ENCODE measurements at places on chromosomes 7 and 10. TPM values are rescaled to one million over a fixed set of nuclear protein-coding genes. Genes with fewer than 3 reads are reported as not detected.
A peak's percentile ranks its signal among the peaks of the same experiment; 100 is the strongest.

The IFIT1 gene
- 3.1 TPM for total RNA-seq

The SORBS1 gene
- 35.9 TPM for total RNA-seq

DNA sequence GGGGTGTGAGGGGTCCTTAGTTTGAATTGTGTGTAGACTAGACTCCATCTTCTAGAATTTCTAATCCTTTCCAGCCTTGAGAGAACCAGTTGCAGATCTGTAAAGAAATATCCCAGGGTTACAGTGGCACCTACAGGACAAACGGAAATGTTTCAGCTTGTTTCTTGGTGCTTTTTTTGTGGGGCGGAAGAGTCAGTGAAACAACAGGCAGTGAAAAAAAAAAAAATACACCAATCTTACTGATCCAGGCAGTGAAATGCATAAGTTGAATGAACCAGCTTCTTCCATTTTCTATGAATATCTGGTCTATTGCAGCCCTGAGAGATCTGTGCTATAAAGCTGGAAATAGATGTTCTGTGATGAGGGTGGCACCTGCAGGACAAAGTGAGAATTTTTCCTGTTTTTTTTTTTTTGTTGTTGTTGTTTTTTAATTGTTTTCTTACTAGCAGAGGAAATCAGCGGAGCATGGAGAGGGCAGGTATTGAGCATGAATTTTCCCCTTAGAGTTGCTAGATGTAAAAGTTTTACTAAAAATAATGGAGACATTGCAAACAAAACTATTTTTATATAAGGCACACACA lies 81.9 kb upstream of the DYNC1I1 start:
- H3K4me1 ChIP-seq = peaks cover 3% of the 10 kb centered on the region
- peak; percentile 65 for DNase-seq
- H3K27ac ChIP-seq = no peak overlapping the region
- peak overlapping the region; percentile 27 for H3K4me3 ChIP-seq

DNA sequence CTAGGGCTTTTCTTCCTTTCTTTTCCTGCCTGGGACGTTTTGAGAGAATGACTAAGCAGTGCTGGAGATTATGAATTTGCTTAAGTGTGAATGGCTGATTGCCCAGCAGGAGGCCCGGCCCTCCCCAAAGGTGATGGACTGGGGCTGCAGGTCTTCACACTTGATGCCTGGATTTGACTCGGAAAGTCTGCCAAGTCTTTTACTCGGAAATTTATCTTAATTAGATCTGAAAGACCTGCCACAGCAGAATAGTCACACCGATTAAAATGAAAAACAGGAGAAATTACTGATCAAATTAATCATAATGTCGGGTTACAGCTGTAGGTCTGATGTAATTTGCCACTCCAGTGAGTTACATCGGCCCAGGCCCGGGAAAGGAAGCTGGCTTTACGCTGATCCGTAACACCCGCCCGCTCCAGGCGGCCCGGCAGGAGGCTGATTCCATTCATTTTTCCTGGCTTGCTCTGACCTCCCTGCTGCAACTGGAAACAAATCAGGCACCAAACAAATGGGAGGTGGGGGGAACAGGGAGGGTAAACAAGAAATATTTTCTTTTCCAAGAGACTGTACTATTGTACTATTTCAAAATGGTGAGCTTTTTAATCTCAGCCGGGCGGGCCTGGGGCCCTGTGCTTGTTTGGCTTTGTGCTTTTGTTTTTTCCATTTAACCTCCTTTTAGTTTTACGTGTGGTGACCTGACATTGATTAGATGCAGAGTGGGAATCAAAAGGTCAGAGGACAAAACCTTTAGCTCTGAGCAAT lies 212.4 kb upstream of the YAE1 start:
- peaks cover 45% of the 10 kb centered on the region for H3K4me1 ChIP-seq
- H3K27ac ChIP-seq = peak overlapping the region; percentile 79
- H3K27me3 ChIP-seq = no peaks in the 10 kb centered on the region
- peak; percentile 77 for DNase-seq
- peak overlapping the region; percentile 18 for H3K4me3 ChIP-seq

The GIMAP8 gene
- not detected for total RNA-seq

The C1QL3 gene
- 0.85 TPM for total RNA-seq

The LHFPL3 gene
- 0.43 TPM for total RNA-seq

The CPA2 gene
- not detected for total RNA-seq

DNA sequence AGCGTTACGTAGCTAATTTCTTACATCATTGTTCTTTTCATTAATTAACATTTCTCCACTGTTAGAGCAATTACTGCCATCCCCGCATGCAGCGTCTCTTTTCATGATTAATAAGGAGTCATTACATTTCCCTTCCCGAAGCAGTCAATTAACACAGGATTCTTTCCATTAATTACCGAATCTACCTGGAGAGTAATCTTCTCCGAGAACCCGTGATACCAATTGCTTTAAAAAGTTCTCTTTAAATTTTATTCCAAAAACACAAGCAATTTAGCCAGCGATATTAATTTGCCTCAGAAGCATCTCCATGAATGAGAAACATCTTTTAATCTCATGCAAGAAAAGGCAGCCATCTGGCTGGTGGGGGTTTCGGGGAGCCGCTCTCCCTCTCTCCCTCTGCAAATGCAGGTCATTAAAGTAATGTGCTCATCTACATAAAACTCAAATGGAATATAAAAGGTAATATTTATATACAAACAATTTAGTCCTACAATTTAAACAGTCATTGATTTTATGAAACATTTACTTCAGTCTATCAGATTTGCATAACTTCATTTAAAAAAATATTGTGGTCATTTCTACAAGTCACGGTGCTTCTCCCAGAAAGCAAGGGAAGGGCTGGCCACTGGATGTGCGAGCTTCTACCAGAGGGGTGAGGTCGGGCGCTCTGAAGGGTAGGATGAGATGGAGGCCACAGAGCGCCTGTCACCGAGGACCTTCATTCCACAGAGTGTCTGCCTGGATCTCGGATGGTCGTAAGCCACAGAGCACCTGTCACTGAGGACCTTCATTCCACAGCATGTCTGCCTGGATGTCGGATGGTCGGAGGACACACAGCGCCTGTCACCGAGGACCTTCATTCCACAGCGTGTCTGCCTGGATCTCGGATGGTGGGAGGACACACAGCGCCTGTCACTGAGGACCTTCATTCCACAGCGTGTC lies 145.0 kb downstream of the WDR37 start:
- no peak for DNase-seq
- H3K27ac ChIP-seq = no peak overlapping the region
- peaks cover 4% of the 10 kb centered on the region for H3K4me1 ChIP-seq
- no peak overlapping the region for H3K4me3 ChIP-seq
- H3K36me3 ChIP-seq = no peaks in the 10 kb centered on the region
- no peaks in the 10 kb centered on the region for H3K27me3 ChIP-seq

The BMPER gene
- total RNA-seq = 1.4 TPM

DNA sequence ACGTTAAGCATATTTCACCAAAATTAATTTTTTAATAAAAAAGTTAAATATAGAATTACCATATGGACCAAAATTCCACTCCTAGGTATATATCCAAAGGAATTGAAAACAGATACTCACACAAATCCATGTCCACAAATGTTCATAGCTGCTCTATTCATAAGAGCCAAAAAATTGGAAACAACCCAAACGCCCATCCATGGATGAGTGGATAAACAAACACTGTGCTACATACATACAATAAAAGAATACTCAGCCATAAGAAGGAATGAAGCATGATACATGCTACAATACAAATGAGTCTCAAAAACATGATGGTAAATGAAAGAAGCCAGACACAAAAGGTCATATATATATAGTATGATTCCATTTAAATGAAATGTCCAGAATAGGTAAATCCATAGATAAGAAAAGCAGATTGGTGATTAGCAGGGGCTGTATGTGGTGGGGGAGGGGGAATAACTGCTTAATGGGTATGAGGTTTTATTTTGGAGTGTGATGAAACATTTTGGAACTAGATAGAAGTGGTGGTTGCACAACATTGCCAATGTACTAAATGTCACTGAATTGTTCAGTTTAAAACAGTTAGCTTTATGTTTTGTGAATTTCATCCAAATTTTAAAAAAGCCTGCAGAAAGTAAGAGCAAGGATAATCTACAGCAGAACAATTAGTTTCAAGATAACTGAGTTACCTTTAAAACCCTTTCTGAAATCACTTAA lies 101.2 kb upstream of the EFCAB10 start:
- H3K4me1 ChIP-seq = peaks cover 46% of the 10 kb centered on the region
- DNase-seq = no peak
- no peaks in the 10 kb centered on the region for H3K27me3 ChIP-seq
- no peaks in the 10 kb centered on the region for H3K36me3 ChIP-seq
- H3K27ac ChIP-seq = peak overlapping the region; percentile 40

GRCh38 chr10:28432210-28432676 lies 100.7 kb upstream of the WAC start:
- H3K4me3 ChIP-seq = no peak overlapping the region
- no peaks in the 10 kb centered on the region for H3K27me3 ChIP-seq
- H3K36me3 ChIP-seq = no peaks in the 10 kb centered on the region
- H3K27ac ChIP-seq = no peak overlapping the region

- H3K4me3 ChIP-seq = peak within 1 kb of the TSS; percentile 79
- peak; percentile 77 for DNase-seq
Observed at GRCh38 chr7:124032369-124033094, at the start of gene TMEM229A. TMEM229A (minus strand) TSS chr7:124033067; CDS start chr7:124033003, 64 bp downstream.

The NUTM2A gene
- total RNA-seq = 0.27 TPM

- H3K27ac ChIP-seq = no peak overlapping the region
- no peaks in the 10 kb centered on the region for H3K4me1 ChIP-seq
- DNase-seq = peak; percentile 83
Observed at GRCh38 chr7:36312064-36312914, 77.4 kb upstream of the ANLN start.

The IL2RA gene
- total RNA-seq = not detected

The PNLIPRP3 gene
- total RNA-seq = not detected

- peaks cover under 1% of the 10 kb centered on the region for H3K4me1 ChIP-seq
- H3K36me3 ChIP-seq = no peaks in the 10 kb centered on the region
- no peak overlapping the region for H3K4me3 ChIP-seq
- peaks cover 4% of the 10 kb centered on the region for H3K27me3 ChIP-seq
- DNase-seq = no peak
Observed at GRCh38 chr10:78869508-78870454, 199.0 kb upstream of the ZMIZ1 start.

- DNase-seq = no peak
- H3K4me3 ChIP-seq = no peak overlapping the region
- H3K4me1 ChIP-seq = no peaks in the 10 kb centered on the region
- H3K27me3 ChIP-seq = no peaks in the 10 kb centered on the region
Observed at GRCh38 chr7:95758187-95758586, 14.2 kb upstream of the DYNC1I1 start.

The ANLN gene
- total RNA-seq = 66.7 TPM

The POM121 gene
- total RNA-seq = 39.8 TPM
